ENCODE measurements at places on chromosomes 3 and 15. TPM values are rescaled to one million over a fixed set of nuclear protein-coding genes. Genes with fewer than 3 reads are reported as not detected.

Gene KLHL6
- 1.1 TPM for polyA plus RNA-seq

DNA sequence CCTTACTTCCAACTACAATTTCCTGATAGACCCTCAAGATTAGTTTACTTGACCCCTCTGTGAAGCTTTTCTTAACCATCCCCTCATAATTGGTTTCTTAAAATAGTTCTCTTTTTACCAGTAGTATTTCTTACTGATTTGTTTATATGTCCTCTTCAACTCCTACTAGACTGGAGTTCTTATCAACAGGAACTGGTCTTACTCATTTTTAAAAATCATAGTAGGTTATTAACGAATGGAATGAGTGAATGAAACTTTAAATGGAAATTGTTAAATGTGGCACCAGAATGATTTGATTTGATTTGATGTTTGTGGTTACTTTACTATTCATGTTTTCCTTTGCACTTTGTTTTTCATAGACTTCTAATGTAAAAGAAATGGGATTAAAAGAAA lies 91.5 kb downstream of the NEO1 start:
- no peak for DNase-seq

GRCh38 chr3:71560665-71561064 lies 22.9 kb downstream of the FOXP1 start:
- DNase-seq = no peak

Gene NR2E3
- 0.05 TPM for polyA plus RNA-seq

DNA sequence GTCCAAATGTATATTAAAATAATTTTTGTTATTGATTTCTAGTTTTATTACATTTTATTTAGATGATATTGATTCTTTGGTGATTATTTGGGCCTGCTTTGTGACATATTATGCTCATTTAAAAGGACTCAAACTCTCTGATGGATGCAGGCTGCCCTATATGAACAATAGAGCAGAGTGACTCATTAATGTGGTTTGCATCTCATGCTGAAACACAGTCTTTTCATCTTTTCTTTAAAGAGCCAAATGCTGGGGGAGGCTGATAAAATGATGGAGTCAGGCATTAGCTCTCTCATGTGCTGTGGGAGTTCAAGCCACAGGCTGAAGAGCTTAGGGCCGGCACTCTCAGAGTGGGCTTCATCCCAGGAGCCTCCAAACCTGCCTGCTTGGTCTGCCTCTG lies 7.2 kb downstream of the PLA1A start:
- DNase-seq = no peak

GRCh38 chr15:47754312-47754711 lies 37.0 kb downstream of the SEMA6D start:
- no peak for DNase-seq

Gene MINAR1
- 0.05 TPM for polyA plus RNA-seq

DNA sequence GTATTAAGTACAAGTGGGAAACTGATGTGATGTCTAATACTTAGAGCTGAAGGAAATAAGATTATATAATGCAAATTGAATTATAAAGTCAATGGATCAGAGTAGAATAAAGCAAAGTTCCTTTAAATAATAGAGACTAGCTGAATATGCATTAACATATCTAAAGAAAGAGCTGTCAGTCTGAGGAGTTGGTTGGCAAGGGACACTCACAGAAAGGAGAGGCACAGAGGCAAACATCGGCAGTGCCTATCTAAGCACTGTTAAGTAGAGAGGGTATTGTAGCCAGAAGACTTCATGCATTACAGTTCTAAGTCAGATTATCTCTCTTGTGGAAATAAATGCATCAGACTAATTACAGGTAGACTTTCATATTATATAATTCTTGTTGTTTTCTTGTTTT lies 16.6 kb downstream of the NRG4 start:
- DNase-seq = no peak

Gene SLC25A36
- polyA plus RNA-seq = 34.3 TPM

DNA sequence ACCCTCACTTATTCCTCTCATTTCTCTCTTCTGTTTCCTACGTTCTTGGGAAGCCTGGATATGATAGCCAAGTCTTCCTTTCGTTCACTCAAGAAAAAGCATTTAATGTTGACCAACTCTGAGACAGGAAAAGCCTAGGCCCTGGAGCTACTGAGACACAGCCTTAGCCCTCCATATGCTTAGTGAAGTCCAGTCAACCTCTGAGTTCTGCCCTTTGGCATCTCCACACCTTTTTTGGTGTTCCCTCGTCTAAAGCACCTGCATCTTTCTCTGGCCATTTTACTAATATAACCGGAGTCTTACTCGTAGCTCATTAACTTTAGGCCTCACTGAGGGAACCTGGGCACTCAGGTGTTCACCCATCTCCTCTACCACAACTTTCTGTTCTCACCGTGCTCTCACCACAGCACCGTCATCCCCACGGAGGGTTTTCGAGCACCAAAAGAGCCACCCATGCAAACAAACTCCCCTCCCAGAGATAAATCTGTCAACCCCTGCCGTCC lies 632 bp downstream of the MTHFS start:
- DNase-seq = no peak

DNA sequence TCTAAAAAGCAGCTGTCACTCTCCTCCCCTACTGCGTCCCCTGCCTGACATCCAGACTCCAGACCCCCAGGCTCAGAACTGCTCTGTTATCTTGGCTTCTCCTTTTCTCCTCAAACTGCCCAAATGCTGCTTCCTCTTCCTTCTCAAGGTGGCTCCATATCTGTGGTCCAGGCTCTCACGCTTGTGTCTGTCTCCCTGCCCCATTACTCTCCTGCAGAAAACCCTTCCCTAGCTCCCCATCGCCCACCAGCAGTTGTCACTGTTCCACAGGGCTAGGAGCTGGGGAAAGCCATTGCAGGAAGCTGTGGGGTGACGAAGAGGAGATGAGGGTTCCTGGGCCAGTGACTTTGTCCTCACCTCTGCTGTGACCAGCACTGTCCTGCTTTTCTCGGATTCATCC lies 30.7 kb upstream of the CGNL1 start:
- no peak for DNase-seq

GRCh38 chr3:189630767-189631372 lies 319 bp upstream of the TP63 start:
- no peak for DNase-seq

Gene MYO5C
- 1.6 TPM for polyA plus RNA-seq

- no peak for DNase-seq
Observed at GRCh38 chr3:156479604-156480003, 75.3 kb downstream of the SSR3 start.

- no peak for DNase-seq
Observed at GRCh38 chr3:167626490-167626889, 27.3 kb downstream of the WDR49 start.

DNA sequence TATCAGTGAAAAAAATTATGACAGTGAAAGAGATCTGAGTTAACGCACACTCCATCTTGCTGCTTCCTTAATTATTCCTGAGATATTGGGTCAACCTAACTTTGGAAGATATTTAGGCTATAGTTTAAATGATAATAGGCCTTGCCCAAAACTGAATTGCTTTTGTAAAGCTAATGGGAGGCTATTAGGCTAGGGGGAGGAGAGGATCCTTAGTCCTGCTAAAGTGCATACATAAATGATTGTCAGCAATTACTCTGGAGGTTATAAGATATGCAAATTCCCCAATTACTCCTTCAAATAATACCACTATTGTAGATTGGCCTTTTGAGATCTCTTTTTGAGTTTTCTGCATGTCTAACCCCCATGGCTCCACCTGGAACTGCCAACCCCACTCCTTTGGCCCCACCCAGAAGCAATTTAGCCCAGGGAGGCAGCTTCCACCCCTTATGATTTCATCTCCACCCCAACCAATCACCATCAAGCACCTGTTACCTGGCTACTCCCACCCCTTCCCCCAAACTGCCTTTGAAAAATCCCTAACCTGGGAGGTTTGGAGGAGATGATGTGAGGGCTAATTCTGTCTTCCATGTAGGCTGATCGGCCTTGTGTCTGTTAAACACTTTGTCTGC lies 509.3 kb upstream of the TGFBR2 start:
- no peak for DNase-seq

DNA sequence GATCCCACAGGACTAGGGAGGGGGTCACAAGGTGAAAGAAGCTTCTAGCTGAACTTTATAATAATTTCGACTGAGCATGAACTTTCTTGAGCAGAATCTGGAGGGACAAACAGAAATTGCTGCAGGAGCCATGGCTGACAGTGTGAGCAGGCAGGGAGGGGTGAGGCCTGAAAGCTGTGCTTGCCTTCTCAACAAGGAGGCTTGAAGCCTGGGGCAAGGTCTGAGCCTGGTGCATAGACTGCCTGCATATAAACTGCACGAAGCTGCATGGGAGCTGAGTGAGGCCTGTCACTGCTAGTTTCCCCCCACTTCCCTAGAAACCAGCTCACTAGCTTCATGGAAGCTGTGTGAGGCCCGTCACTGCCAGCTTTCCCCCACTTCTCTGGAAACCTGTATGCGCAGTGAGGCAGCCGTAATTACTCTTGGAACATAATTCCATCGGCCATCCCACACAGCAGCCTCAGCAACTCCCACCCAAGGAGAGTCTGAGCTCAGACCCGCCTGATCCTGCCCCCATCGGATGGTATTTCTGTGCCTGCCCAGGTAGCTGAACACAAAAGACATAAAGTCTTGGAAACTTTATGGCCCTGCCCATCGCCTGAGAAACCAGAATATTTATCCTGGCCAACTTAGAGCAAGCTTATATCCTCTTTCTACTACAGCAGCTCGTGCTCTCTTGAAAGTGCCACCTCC lies 136.5 kb downstream of the PLCH1 start:
- no peak for DNase-seq

- DNase-seq = no peak
Observed at GRCh38 chr15:24269166-24269571, 406.4 kb upstream of the NPAP1 start.

- DNase-seq = no peak
Observed at GRCh38 chr15:100043692-100044091, 298.1 kb downstream of the ADAMTS17 start.

- DNase-seq = no peak
Observed at GRCh38 chr15:45314960-45315359, 62.9 kb downstream of the SLC28A2 start.

Gene KCNMB2
- polyA plus RNA-seq = 4.6 TPM

DNA sequence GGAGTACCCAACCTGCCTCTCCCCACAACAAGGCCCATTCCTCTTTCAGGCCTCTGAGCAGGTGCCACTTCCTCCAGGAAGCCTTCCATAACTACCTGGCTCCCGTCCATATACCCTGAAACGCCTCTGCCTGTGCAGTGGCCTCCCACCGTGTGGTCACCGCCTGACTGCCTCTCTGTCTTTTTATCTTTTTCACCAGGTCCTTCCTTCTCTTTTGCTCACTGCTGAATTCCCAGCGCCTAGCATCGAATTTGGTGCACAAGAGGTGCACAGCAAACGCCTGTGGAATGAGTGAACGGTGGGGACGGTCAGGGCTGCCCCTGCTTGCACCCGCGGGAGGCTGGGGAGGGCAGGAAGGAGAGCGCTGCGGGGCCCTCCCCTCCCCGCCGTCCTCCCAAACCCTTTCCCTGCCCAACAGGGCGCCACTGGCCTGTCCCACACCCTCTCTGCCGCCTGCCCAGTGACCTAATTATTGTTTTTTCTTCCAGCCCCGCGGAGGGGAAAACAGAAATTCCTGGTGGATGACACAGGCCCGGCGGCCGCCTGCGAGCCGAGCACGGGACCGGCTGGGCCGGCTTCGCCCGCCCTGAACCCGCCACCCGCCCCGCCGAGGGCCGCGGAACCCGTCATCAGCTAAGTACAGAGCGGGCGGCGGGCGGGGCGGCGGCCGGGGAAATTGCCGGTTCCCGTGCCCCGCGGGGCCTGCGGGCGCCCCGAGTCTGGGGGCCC lies 140.1 kb downstream of the SMAD6 start:
- DNase-seq = peak; percentile 96

GRCh38 chr15:95701410-95701809 lies 629.1 kb upstream of the NR2F2 start:
- DNase-seq = no peak

GRCh38 chr3:157263027-157263426 lies 103.1 kb upstream of the CCNL1 start:
- no peak for DNase-seq

DNA sequence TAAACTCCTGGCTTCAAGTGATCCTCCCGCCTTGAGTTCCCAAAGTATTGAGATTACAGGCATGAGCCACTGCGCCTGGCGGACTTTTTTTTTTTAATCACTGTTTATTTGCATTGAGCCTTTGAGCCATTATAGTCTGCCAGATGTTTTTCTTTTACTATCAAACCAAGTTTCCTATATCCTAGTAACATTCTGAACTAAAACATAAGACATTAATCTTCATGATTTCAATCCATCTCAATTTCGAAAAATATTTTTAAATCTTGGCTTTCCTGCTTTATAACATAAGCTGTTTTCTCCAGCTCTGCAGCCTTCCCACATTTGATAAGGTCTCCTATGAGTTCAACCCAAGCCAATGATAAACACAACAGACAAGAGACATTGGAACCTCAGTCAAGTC lies 75.4 kb downstream of the UMPS start:
- no peak for DNase-seq

- DNase-seq = no peak
Observed at GRCh38 chr3:151976211-151977050, 103.0 kb downstream of the SUCNR1 start.
